ENCODE measurements at places on chromosomes 13 and 19.

GRCh38 chr13:85497652-85498051, 301.6 kb downstream of the SLITRK6 start:
- peak; percentile 49 for DNase-seq

DNA sequence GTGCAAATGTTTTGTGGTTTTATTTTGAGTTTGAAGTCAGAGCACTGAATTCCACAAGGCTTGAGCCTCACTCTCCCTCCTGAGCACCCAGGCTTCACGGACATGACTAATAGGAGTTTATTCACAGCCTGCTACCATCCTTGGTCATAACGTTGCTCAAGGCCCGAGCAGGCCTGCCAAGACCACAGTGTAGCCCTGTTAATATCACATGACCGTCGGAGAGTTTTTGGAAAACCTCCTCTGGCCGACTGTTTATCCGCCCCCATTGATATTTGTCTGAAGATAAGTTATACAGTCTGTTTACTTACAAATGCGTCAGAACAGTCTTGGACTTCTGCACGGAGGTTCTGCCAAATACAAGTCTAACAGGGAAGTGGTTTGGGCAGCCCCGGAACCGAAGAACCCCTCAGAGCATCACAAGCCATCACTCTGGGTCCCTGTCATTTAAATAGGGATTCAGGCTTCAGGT, 89.9 kb downstream of the COL4A2 start:
- DNase-seq = peak; percentile 78

GRCh38 chr19:47151627-47152026, 21.0 kb downstream of the SAE1 start:
- no peak for DNase-seq

GRCh38 chr13:102922184-102922583, 76.4 kb downstream of the ERCC5 start:
- DNase-seq = no peak

DNA sequence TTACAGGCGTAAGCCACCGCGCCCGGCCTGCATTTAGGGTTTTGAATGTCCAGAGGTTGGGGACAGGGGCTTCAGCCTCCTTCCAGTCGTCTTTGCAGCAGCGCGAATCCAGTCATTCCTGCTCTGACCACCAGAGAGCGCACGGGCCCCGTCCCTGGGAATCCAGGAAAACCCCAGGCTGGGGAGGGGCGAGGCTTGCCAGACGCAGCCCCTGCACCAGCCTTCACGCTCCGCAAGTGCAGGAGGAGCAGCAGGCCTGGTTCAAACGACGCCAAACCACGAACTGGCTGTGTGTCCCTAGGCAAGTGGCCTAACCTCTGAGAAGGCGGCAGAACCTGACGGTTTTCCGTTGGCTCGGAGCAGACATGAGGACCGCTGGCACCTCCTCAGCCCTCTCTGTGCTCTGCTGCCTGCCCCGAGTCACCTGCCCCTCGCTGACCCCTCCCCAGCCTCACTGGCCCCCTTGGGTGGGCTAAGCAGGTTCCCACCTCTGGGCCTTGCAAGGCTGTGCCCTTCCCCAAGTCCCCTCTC, 2.0 kb upstream of the RNF126 start:
- DNase-seq = no peak

GRCh38 chr19:41431426-41432386, 4.5 kb upstream of the B3GNT8 start:
- no peak for DNase-seq

All from HS-5 (cell line).